Stimulated activated CD4-positive, alpha-beta T cell treated with anti-CD3 and anti-CD28 coated beads, Interleukin-2, amount 100 ng/mL, for 4 hours (primary cell): ENCODE measurements at places on chromosomes 3 and 15.

DNA sequence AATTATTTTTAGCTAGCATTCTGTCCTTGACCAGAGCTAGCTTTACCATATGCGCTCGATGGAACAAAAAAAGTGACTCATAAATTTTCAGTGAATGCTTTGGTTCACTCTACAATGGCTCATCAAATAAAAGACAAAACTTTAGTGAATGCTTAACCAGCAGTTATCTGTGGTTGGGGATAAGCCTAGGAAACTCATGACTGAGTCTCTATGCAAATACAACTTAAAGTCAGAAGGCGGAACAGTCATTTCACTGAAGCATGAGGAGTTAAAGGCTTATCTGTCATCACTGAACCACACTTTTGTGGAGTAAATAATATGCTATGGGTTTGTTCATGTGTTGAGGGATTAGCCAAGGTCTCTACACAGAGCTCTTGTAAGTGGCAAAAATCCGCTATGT lies 308.4 kb downstream of the SQOR start:
- DNase-seq = no peak

DNA sequence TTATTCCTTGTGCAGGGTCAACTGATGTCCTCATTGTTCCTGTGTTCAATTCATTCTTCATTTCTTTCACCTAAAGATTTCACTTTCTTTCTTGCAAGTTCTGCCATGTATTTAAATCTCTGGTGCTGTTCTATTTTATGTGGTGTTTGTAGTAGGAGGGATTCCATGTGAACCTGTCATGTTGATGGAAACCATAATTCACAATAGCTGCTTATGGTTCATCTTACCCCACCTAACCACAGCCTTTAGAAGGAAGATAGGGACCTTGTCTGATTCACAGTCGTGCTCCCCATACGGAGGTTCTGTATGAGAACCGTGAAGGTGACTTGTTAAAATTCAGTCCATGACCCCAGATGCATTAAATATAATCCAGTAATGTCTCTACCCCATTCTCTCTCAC lies 21.9 kb downstream of the SLCO2A1 start:
- DNase-seq = no peak

DNA sequence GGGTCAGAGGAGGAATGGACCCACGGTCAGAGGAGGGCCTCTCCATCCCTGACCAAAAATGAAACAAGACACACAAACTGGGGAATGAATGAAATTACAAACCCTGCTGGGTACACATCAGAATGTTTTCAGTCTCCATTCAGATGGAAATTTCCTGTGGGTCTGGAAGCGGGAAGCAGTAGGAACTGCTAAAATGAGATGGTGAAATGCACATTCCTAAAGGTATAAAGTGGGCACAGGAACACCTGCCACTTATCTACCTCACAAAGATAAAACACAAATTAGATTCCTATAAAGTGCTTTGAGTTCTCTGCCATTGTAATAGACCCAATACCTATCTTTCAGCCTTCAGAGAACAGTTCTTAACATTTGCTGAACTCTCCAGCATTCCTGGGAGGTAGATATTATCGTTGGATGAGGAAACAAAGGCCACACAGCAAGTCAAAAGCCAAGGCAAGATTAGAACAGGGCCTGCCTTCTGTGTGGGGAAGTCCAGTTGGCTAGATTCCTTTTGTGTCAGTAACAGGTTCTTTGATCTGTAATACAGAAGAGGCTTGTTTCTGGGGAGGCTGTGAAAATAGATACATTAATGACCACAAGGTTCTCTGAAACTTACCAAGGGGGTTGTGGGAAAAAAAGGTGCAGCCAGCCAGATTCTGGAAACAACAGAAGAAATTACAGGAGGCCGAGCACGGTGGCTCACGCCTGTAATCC lies 98.4 kb downstream of the IGF2BP2 start:
- no peak for DNase-seq

DNA sequence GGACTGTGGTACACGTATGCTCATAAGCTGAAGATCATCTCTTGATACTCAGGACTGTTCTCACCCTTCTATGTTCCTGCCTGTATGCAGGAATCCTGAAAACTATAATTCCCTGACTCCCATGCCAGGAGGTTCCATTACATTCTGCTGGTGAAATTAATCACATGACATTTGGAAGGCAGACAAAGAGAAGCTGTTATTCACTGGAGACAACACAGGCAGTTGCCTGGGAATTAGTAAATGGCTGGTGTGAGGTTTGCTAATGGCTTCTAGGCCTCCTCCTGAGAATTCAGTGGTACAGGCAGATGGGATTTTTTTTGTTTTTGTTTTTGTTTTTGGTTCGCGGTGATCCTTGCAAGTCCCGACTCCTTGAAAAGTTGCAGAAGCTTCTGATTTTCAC lies 91.4 kb downstream of the CTNNB1 start:
- DNase-seq = no peak

- no peak for DNase-seq
These were observed 83.5 kb downstream of the FAM81A start for GRCh38 chr15:59521443-59521842.

GRCh38 chr3:139653582-139653981 lies 24.2 kb downstream of the NMNAT3 start:
- DNase-seq = no peak

DNA sequence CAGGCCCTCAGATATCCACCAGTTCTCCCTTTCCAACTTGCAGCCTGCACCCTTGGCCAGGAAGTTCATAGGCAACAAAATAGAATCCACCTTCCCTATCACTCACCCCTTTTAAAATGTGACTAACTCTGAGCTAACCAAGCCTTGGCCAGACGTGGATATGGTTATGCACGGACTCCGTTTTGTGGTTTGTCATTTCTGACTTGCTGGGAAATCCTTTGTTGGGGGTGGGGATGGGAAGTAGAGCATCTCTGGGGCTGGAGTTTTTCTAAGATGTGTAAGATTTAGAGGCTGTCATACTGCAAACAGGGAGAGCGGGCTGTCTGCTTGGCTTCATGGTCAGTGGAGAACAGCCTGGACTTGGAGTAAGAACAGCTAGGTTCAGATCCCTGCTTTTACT lies 62.6 kb downstream of the SMAD3 start:
- no peak for DNase-seq

DNA sequence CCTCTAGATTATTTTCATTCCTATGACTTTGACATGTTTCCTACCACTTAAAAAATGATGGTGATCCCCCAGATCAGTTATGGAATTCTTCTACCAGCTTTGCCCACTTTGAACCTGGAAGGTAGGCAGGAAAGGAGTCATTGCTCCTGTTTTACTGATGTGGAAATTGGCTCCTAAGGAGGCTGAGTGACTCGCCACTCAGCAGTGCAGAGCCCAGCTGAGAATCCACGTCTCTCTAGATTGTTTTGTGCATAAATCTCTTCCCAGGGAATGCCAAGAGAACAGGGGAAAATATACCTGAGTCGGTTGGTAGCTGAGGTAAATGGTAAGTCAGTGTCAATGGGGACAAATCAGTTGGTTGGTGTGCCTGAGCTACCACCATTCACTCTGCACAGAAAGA lies 4.7 kb downstream of the LTF start:
- no peak for DNase-seq

- no peak for DNase-seq
These were observed 16.6 kb upstream of the IREB2 start for GRCh38 chr15:78421238-78421965.

- DNase-seq = peak; percentile 45
These were observed 11.3 kb upstream of the RPL39L start for GRCh38 chr3:187150599-187150998.

- no peak for DNase-seq
These were observed 108.9 kb upstream of the ETV5 start for GRCh38 chr3:186217820-186218164.

DNA sequence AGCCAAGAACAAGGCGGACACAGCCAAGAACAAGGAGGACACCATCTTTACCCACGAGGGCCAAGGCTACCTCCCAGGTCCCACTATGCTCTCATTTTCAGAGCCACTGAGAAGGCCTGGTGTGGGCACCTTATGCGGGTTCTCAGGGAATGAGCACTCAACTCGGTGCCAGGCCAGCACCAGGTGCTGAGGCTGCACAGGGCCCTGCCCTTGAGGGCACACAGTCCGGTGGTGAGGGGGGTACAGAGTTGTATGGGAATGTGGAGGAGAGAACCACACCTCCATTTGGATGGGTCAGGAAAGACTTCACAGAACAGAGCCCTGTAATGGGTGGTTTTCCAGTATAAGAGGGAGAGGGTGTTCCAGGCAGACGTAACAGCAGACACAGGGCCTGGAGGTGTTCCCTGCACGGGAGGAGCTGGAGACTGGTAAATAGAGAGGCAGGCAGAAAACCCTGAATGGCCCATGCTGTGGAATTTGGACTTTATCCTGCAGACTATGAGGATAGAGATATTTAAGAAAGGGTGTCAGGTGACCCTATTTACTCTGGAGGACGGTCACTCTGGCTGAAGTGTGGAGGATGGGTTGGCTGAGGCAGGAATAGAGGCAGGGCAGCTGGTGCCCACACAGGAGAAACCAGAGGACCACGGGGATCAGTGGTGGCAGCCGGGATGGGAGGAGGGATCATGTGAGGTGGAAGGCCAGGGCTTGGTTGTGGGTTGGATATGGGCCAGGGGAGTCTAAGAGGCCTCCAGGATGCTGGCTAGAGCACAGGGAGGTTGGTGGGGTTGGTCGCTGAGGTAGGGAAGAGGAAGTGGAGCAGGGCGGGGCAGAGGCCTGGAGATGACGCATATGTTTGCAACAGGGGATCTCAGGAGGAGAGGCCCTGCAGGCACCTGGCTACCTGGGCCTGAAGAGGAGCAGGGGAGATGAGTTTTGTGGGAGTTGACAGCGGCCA lies 34.6 kb downstream of the CRABP1 start:
- no peak for DNase-seq

DNA sequence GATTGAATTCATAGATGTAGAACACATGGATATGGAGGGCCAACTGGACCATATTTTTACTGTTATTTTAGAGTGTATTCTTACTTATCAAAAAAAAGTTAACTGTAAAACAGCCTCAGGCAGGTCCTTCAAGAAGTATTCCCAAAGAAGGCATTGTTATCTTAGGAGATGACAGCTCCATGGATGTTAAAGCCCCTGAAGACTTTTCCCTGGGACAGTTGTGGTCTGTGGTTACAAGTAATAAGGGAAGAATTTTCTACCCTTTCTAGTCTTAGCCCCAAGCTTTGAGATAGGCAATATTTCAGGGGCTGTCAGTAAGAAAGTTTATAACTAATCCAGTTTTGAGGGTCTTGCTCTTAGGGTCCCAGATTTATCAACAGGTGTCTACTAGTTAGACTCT lies 62.5 kb downstream of the LRRC49 start:
- DNase-seq = no peak

DNA sequence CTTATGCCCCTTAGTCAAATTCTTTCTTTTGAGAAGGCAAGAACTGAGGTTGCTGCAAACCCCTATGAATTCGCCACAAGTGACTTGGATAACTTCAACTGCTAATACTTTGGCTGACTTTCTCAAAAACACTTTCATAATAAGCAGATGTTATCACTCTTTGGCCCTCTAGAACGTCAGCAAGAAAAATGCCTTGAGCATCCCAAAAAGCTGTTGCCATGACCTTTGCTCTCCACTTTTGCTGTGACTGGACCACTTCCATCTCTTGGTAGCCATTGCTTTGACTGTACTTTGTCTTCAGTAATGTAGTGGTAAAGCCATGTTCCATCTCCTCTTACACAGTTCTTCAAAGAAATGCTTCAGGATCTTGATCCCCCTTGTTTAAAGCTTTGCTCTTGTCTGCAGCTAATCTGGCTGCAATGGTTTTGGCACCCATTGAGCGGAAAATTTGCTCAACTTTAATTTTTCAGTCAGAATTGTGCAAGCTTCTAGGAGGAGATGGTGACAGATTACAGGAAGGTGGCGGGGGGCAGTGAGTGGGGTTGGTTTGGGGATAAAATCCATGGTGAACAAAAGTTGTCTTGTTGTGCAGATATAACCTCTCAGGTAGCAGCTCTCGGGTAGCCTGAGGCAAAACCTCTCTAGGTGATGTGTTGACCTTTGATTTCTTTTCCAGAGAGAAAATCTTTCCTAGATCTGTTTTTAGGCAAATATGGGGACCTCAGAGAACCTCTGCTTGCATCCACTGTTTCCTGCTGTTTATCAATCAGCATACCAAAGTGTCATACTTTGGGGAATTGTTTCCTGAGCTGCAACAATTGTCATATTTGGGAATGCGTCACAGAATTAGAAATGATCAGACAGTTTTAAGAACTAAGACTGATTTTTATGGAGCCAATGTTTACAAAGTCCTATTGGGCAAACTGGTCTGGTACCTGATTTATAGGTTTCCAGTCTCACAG lies 83.6 kb downstream of the CCR1 start:
- no peak for DNase-seq

DNA sequence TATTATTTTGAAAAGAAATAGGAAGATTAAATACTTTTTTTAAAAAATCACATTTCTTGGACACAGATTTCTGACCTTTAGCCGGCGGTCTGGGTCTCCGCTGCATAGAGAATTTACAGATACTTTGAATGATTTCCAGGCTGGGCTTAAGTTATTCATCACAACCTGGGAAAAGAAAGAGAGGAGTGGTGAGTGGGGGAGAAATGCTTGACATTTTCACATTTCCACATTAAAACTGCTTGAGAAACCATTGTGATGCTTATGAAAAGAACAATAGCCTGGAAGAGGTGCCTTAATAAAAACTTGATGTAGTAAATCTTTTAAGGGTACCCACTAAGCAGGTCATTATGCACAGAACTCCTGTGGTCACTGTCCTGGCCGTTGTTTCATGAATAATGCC lies 166.8 kb upstream of the MRPL3 start:
- no peak for DNase-seq

DNA sequence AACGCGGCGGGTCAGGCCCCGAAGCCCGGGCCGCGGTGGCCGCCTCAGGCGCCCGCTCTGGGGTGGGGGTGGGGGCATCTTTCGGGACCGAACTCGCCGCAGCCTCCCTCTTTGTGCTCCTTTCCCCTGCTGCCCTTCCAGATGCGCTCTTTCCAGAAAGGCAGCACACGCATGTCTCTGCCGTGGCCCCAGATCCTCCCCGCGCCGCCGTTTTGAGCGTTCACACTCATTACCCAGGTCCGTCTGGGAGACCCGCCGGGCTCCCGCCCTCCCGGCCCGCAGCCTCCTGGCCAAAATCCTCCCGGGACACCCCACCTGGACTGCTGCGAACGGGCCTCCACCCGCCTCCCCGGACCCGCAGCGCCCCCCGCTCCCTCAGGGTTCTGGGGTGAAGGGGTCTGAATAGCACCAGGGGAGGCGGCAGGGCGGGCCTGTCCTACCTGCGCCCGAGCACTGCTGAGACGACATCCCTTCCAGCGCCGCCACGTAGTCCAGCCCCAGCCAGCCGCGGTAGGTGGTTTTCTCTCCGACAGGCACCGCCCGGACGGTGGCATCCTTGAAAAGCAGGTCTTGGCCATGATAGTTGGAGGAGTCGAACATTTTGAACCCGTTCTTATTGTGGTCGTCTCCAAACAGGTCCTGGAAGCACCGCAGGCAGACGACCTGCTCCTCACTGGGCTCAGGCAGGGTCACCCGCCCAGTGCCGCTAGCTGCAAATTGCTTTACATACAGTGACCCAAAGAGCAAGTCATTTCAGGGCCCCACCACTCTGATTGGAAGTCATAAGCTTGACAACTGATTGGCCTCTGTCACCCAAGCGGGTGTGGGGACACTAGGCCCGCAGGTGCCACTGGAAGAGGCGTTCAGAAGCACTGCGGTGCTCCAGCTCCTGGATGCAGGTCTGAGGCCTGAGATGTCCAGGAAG lies 25.9 kb downstream of the MELTF start:
- no peak for DNase-seq
